Tongue (tissue), 3 donors: ENCODE measurements at places on chromosomes 1 and 21. TPM values are rescaled to one million over a fixed set of nuclear protein-coding genes. Genes with fewer than 3 reads are reported as not detected.

B3GALT5 gene
- 3.8 TPM for total RNA-seq

FAM151A gene
- total RNA-seq, result not detected

DNA sequence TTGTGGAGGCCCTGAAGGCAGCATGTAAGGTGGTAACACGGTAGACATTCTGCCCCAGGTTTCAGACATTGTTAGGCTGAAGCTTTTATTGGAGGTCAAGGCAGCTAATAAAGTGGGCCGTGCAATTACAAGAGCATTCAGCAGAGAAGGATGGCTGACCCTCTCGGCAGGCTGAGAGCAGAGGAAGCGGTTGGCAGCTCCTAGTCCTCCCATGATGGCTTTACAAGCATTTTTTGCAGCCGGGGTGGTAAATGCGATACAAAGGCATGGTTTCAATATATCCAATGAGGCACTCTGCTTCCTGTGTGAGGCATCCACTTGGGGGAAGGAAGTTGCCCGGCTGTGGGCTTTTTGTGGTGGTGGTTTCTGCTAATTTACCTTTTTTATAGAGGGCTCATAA, 14.6 kb downstream of the KIF26B start:
- no peak for DNase-seq

- DNase-seq, result no peak
Observed at GRCh38 chr1:3889936-3890335, 10.1 kb downstream of the C1orf174 start.

GRCh38 chr1:209675565-209676154, 448 bp downstream of the G0S2 start:
- peak; percentile 68 for DNase-seq

CHIA gene
- total RNA-seq, result not detected
